ENCODE measurements at places on chromosomes 6 and 20. TPM values are rescaled to one million over a fixed set of nuclear protein-coding genes. Genes with fewer than 3 reads are reported as not detected.
A peak's percentile ranks its signal among the peaks of the same experiment; 100 is the strongest.

- no peak for DNase-seq
Observed at GRCh38 chr6:18897350-18897749, 510.2 kb downstream of the RNF144B start.

The SLC17A9 gene
- total RNA-seq: 3.8 TPM

- no peak for DNase-seq
Observed at GRCh38 chr20:59322585-59323454, 22.4 kb downstream of the EDN3 start.

GRCh38 chr6:68339488-68340131 lies 295.5 kb upstream of the ADGRB3 start:
- no peak for DNase-seq

The DEFB132 gene
- not detected for total RNA-seq

The REPS1 gene
- total RNA-seq: 26.3 TPM

DNA sequence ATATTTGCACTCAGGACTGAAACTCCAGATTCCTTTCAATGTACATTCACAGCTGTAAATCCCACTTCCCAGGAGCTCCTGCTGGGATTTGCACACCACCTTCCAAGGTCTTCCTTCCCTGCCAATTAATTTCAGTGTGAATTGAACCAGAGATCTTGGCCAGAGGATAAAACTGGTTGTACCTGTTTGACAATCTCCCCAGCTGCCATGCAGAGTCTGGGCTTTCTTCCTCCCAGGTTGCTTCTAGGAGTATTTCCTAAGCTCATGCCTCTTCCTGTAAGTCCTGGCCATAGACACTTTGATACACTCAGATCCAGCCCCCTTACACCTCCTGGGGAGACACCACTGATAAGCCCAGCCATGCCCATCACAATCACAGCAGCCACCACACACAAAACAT lies 15.6 kb downstream of the MAFB start:
- no peak for DNase-seq

DNA sequence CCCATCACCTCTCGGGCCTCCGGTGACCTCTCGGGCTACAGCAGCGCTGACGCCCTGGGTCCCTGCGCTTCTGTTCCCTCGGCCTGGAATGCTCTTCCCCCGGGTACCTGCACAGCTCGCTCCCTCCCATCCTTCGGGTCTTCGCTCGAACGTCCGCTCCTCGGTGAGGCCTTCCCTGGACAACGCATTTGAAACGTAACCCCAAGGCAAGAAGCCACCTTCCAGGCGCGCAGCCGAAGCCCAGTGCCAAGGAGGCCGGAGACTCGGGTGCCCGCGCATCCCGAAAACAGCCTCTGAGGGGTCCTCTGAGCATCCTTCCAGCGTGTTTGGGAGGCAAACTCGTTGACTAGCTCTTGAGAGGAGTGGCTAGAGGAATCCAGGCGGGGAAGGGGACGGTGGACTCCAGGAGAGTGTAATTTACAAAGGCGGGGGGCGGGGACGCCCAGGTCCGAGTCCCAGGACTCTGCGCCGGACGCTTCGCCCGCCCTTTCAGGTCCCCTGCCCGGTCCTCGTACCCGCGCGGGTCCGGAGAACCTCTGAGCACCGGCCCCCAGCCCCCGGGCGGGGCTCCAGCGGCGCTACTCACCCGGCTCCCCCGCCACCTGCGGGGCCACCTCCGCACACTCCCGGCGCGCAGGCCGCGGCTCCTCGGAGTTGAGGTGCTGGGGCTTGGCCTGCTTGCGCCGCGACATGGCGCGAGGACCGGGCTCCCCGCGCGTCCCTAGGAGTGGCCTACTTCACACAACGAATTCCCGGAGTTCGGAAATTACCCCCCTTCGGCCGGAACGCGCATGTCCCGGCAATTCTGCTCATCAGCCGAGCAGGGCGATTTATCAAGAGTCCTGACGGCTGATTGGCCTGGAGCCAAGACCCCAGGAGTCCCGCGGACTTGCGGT lies 86.8 kb downstream of the ZFP64 start:
- DNase-seq: peak; percentile 68

GRCh38 chr6:31299511-31299910 lies 27.6 kb upstream of the HLA-C start:
- no peak for DNase-seq

DNA sequence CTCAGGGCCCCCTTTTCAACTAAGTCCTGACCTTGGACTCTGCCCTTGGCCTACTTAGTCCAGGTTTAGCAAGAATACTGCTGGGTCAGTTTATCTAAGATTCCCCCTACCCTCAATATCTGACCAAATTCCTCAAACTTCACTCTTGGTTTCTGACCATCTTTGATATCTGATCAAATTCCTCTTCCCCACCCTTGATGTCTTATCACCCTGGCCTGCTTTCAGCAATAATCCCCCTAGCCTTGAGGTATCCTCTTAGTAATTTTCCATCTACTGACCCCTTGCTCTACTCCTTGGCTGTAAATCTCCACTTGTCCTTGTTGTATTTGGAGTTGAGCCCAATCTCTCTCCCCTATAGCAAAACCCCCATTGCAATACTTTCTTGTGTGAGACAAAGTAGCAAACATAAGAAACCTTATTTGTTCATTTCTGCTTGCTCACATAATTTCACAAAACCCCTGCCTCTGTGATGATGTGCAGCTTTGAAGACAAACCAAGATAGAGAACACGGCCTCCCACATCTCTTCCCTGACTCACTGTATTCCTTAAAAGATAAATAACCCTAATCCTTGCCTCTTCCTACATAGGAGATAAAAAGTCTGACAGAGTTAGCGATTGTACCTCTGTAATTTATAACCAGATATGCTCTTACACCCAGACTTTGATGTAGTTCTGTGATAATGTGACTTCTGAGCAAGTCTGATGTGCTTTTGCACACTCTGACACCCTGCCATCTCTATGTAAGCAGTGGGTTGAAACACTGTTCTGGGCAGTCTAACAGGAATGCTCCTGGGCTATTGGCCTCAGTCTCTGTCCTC lies 13.8 kb upstream of the IYD start:
- DNase-seq: no peak

DNA sequence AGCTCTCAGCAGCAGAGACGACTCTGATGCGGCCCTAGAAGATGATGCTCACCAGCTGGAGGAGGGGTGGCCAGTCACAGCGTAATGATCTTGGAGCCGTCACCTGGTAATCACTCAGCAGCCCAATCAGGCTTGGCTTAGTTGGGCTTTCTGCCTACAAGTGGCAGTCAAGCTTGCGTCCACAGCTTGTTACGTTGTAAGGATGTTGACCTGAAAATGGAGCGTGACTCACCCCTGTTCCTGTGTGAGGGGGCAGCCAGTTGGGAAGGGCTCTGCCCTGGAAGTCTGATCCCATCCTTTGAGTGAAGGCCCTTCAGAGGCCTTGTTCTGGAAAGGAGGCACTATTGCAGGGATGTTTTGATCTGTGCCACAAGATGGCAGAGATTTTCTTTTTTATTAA lies 49.8 kb downstream of the SPATA2 start:
- DNase-seq: no peak

DNA sequence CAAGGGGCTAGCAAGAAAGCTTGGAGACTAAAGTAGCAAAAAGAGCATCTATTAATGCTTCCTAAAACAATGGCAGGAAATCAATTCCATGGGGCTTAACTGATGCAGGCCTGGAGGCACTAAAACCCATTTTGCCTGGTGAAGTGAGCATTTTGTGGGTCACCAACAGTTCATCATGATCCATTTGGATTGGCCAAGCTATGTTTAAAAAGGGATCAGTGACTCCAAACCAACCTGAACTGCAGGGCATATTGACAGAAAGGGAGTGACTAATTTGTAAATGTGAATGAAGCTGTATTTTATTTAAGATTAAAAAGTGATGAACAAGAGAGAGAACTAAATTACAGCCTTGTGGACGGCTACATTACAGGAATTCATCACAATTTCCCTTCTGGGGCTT lies 132.0 kb downstream of the PCSK2 start:
- no peak for DNase-seq

The THBS2 gene
- 38.9 TPM for total RNA-seq

The HLA-G gene
- not detected for total RNA-seq

The MATN4 gene
- total RNA-seq: not detected
